ENCODE measurements at places on chromosomes 2 and 18.

DNA sequence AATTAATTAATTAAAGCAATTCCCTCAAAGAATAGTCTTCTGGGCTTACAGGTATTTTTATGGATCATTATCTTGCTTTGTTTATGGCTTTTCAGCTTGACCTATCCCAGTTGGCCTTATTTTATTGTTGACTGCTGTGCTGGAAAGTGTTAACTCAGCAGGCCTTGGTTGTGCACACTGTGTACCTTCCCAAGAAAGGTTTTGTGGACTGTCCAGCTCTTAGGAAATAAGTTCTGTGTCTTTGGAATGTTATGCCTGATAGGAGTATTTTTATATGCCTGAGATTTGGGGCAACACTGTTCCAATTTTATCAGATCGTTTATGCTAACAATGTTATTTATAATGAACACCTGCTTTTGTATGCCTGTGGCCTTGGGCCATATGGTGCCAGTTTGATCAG is 671.9 kb upstream of the ZNF804A start:
- no peak for DNase-seq

- DNase-seq = no peak
Observed at GRCh38 chr2:101111917-101112771, 39.0 kb downstream of the TBC1D8 start.

DNA sequence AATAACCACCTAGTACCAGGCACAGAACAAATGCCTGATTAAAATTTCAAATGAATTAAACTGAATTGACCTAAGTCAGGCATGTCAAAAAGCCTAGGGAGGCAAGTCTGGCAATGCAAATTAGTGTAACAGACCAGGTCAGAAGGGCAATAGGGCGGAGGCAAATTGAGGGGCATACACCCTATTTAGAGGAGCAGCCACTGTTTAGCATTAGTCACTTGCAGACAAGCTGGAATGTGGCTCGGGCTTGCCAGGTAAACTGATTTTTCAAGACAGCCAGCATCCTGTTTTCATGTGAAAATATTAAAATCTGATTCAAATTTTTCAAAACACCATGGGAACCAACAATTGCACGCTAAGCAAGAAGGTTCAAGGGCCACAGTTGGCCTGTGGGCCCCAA is 160.3 kb downstream of the EN1 start:
- DNase-seq = no peak

- DNase-seq = no peak
Observed at GRCh38 chr2:173555833-173556232, 201.2 kb downstream of the CDCA7 start.

GRCh38 chr2:183543222-183543621 is 419.0 kb downstream of the NUP35 start:
- no peak for DNase-seq

DNA sequence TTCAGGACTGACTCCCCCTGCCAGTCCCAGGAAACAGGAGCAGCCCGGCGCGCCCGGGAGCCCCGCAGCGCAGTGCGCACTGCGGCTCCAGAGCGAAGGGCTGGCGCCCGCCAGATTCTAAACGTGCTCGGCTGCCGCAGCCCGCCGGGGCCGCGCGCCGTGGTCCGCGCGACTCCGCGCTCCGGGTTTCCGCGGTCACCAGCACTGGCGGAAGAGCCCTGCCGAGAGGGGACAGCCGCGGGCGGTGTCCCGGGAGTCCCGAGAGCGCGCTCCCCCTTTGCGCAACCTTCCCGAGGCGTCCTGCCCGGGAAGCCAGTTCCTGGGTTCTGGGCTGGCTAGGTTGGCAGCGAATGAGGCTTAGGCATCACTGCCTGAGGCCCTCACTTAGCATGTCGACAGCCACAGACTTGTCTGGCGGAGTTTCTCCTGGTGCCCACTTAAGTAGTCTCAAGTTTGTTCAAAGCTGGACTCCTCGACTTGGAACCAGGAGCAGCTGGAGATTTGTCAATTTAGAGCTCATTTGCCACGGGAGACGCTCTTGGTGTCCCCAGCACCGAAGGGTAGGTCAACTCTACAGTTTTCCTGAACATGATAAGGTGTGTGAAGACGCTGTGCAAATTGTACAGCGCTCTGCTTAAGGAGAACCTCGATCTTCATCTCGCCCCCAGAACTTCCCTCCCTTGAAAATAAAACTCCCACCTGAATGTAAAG is 1.5 kb upstream of the VSNL1 start:
- DNase-seq = no peak

DNA sequence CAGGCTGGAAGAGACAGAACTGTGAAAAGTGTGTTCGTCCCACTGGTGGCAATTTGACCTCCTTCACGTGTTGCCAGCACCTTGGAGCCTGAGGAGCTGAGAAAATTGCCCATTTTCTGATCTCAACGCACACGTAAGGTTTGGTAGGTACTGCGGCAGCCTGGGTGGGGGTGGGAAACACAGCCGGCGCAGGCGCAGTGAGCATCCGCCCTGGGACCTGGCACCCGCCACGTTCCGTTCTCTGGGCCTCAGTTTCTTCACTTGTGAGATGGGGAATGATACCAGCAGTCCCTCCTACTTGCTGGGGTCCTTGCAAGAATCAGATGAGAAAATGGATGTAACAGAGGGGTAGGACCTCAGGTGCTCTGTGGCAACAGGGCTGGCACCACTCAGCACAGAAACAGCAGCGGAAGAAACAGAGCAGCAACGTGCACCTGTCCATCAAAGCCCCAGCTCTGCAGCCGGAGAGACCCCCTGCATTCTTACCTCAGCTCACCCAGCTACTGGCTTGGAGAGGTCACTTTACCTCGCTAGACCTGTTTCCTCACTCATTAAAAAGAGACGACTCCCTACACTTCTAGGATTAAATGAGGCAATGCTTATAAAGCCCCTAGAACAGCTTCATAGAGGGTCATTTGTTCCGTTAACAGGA is 458.0 kb upstream of the ID2 start:
- peak; percentile 65 for DNase-seq

DNA sequence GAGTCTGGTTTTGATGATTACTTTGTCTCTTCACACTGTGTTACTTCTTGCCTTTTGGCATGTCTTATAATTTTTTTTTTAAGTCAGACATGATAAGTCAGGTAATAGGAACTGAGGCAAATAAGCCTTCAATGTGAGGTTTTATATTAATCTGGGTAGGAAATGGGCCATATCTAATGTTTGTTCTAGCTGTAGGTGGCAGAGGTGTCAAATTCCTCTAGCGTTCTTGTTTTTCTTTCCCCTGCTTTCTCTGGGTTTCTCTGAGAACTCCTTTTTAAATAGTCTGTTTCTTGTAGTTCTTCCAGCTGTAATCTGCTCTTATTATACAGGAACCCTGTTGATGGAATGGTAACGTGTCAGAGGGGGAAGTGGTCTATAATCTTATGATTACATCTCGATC is 5.7 kb downstream of the SP140 start:
- DNase-seq = no peak

- no peak for DNase-seq
Observed at GRCh38 chr2:147923846-147924245, 79.0 kb downstream of the ACVR2A start.

DNA sequence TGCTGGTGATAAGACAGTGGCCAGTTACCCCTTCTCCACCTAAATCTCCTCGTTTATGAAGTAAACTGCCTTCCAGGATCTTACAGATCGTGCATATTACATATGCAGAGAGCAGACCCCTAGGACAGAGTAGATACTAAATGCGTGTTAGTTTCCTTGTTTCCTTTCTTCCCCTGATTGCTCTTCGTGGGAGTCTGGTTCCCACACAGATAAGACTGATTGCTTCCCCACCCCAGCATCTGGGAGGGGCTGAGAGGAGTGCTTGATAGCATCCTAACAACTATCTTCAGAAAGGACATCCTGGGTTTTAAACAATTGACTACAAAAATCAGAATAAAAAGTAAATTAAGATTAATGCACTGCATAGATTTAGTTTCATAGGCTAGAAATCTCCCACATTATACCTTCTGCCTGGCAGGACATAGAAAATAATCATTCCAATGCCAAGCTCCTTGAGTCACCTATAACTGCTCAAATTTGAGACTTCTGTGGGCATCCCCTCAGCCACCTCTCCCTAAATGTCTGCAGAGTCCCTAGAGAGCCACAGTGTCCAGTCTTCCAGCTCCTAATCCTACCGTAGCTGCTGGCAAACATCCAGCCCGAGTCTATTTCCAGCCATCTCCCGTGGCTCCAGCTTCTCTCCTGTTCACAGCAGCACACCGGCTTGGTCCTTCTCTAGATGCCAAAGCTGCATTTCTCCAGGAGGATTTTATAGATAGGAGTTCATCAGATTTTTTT is 128.3 kb downstream of the LRRC30 start:
- DNase-seq = no peak

- DNase-seq = no peak
Observed at GRCh38 chr2:20404950-20405349, 41.9 kb upstream of the RHOB start.

- no peak for DNase-seq
Observed at GRCh38 chr18:8735274-8735673, 29.9 kb downstream of the MTCL1 start.

- DNase-seq = no peak
Observed at GRCh38 chr2:61089797-61090196, 24.1 kb downstream of the SANBR start.

DNA sequence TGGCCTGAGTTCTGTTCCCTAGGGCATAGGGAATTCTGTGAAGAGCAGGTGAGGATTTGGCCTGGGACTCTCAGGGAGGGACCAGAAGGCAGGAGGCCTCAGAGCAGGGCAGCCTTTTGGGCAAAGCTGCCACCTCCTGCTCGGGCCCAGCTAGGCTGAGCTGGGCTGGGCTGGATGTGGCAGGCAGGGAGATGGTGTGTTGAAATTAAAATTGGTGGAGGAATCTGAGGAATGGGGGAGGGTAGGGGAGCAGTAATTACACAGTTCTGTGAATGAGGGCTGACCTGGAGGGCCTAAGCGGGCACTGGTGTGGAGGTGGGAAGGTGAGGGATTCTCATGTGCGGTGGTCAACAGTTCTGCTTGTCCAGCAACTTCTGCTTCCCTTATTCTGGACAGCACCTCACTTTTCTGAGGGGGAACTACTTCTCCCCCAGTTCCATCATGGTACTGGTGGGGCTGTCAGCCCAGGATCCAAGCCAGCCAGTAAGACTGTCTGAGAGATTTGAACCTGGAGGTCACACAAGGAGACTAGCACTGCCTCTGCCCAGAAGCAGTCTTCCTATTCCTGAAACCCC is 22.0 kb upstream of the ASPRV1 start:
- no peak for DNase-seq

DNA sequence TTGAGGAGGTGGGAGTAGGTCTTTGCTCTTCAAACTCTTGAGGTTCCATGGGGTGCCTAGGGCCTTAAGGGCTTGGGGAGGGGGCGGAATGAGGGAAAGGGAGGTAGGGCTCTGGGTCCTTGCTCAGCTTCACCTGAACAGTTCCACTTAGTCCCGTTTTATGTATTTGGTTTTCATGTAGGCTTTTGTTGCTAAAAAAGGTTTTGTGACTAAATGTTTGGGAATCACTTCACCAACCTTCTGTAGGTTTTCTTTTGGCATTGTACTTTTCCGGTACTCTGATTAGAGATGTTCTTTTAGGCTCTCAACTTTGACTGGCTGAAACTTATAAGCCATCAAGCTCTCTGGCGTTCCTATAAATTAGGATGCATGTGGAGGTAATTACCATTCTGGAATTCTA is 108.1 kb downstream of the MYCN start:
- DNase-seq = no peak

GRCh38 chr2:47520302-47520630 is 117.3 kb downstream of the MSH2 start:
- DNase-seq = no peak

- no peak for DNase-seq
Observed at GRCh38 chr2:27291865-27292264, 9.6 kb downstream of the TRIM54 start.

GRCh38 chr18:30359521-30359920 is 683.0 kb downstream of the DSC3 start:
- DNase-seq = no peak

- no peak for DNase-seq
Observed at GRCh38 chr2:160223560-160223959, 23.5 kb upstream of the ITGB6 start.

GRCh38 chr2:150091846-150092245 is 395.6 kb downstream of the RND3 start:
- no peak for DNase-seq

DNA sequence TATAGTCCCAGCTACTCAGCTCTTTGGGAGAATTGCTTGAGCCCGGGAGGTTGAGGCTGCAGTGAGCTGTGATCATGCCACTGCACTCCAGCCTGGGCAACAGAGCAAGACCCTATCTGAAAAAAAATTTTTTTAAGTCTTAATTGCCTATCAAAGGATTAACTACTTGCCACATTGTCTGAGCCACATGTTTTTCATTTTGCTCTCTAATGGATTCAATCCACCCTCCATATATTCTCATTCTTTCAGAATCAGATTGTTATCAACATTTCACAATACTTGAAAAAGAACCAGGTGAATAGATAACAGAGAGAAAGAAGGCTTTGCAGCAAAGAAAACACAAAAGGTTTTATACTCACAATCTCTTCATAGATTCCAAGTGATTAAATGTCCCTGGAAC is 61.0 kb downstream of the PXDN start:
- DNase-seq = no peak

DNA sequence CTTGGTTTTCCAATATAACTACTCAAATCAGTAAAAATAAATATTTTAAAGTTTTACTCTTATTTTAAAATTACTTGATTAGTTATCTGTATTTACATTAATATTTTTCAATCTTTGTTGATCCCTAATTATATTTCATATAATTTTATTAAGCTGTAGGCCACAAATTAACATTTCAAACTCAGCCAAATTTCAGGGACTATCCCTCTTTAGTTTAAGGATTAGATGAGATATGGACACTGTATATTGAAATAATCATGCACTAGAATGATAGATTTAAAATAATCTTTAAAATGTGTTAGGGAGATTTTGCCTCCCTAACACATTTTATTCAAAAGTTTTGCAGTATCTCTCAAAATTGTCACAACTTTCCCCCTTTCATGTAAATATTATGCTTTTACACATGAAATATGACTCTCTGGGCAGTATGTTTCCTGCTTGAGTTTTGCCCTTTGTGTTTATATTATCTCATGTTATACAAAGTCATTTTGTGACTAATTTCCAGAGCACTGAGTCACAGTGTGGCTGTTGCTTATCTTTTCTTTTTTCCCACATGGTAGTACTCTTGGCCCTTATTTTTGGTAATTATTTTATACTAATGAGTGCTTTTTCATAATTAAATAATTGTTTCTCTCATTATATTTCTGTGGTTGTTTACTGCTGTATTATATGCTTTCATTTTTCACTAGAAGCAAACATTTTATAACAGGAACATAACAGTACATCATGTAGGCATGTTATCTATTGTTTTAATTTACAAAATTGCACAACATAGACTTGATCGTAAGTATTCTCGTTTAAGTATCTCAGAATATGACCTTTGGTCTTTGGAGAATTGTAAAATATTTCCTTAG is 1.2 kb downstream of the TFPI start:
- DNase-seq = no peak

DNA sequence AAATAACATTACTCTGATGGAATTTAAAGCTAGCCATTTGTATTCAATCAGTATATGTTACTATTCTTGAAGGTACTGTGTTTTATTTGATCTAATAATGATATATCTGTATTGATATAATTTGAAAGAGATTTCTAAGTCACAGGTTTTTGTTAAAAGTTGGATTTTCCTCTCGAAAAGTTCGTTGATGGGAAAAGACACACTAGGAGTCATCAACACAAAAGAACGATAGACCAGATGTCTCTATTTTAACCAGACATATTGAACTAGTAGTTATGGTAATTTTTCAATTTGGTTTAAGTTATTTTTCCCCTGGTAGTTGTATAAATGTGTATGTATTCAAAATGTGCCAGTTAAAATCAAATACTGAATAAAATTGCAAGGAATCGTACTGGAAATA is 2.5 kb downstream of the ASXL3 start:
- no peak for DNase-seq

Measured in osteocyte (in vitro differentiated cells).